ENCODE measurements at places on chromosomes 1 and 21.
A peak's percentile ranks its signal among the peaks of the same experiment; 100 is the strongest.

GRCh38 chr1:154453574-154454352 lies 48.3 kb upstream of the TDRD10 start:
- no peaks in the 10 kb centered on the region for H3K4me1 ChIP-seq
- peak; percentile 25 for DNase-seq
- H3K27me3 ChIP-seq: no peaks in the 10 kb centered on the region
- peaks cover 31% of the 10 kb centered on the region for H3K36me3 ChIP-seq

GRCh38 chr1:100053119-100053518 lies 79.6 kb downstream of the SASS6 start:
- H3K4me1 ChIP-seq: no peaks in the 10 kb centered on the region
- no peaks in the 10 kb centered on the region for H3K27me3 ChIP-seq
- no peaks in the 10 kb centered on the region for H3K36me3 ChIP-seq
- DNase-seq: no peak

DNA sequence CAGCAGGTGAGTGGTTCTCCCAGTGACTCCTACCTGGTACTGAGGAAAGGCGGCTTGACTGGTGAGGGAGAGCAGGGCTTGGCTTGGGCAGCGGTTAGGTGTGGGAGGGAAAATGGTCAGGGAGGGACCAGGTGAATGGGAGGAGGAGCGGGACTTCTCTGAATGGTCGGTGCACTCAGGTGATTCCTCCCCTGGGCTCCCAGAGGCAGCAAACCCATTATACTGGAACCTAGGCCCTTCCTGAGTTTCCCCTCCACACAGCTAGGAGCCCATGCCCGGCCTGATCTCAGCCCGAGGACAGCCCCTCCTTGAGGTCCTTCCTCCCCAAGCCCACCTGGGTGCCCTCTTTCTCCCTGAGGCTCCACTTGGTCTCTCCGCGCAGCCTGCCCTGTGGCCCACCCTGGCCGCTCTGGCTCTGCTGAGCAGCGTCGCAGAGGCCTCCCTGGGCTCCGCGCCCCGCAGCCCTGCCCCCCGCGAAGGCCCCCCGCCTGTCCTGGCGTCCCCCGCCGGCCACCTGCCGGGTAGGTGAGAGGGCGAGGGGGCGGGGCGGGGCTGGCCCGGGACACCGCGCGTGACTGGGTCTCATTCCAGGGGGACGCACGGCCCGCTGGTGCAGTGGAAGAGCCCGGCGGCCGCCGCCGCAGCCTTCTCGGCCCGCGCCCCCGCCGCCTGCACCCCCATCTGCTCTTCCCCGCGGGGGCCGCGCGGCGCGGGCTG lies 2.3 kb downstream of the ARTN start:
- peak overlapping the region; percentile 54 for H3K4me3 ChIP-seq
- peak; percentile 77 for DNase-seq
- no peaks in the 10 kb centered on the region for H3K36me3 ChIP-seq
- peaks cover 26% of the 10 kb centered on the region for H3K27me3 ChIP-seq
- H3K27ac ChIP-seq: peak overlapping the region; percentile 56

- peaks cover 4% of the 10 kb centered on the region for H3K4me1 ChIP-seq
- peaks cover 54% of the 10 kb centered on the region for H3K36me3 ChIP-seq
- H3K27ac ChIP-seq: no peak overlapping the region
- no peak for DNase-seq
Observed at GRCh38 chr1:116944613-116945012, 34.9 kb downstream of the PTGFRN start.

GRCh38 chr21:46117586-46118315 lies 19.8 kb downstream of the COL6A2 start:
- H3K4me1 ChIP-seq: no peaks in the 10 kb centered on the region
- no peak for DNase-seq
- H3K4me3 ChIP-seq: no peak overlapping the region
- H3K27me3 ChIP-seq: no peaks in the 10 kb centered on the region

- no peak for DNase-seq
- no peak overlapping the region for H3K27ac ChIP-seq
- H3K27me3 ChIP-seq: no peaks in the 10 kb centered on the region
- peaks cover 44% of the 10 kb centered on the region for H3K4me1 ChIP-seq
- no peaks in the 10 kb centered on the region for H3K36me3 ChIP-seq
Observed at GRCh38 chr1:55198044-55198443, 17.1 kb downstream of the USP24 start.

DNA sequence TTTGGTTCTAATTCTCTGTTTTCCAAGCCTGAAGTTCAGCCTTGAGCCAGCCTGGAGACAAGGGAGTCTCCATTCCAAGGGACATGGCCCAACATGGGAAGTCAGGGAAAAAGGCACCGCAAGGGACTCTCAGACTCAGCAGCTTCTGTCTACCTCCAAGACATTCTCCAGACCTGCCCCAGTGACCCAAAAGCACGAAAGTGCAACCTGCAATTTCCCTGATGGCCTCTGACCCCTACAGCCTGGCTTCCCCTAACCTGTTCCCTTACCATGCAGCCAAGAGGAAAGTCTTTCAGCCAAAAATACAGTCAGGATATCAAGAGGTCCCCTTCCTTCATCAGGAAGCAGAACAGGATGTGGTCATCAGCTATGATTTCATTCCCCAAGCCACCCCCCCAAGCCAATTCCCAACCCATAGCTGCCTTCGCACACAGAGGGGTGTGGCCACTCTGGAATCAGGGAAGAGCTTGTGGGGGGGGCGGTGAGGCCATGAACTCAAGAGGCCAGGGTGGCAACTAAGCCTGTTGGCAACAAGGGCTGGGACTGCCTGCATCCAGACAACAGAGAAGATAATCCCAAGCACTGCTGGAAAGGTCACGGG lies 59.2 kb downstream of the TIAM1 start:
- H3K4me1 ChIP-seq: peaks cover 14% of the 10 kb centered on the region
- no peaks in the 10 kb centered on the region for H3K36me3 ChIP-seq
- H3K27me3 ChIP-seq: no peaks in the 10 kb centered on the region
- no peak overlapping the region for H3K4me3 ChIP-seq
- H3K27ac ChIP-seq: no peak overlapping the region

- H3K27me3 ChIP-seq: peaks cover 76% of the 10 kb centered on the region
- DNase-seq: no peak
- no peak overlapping the region for H3K27ac ChIP-seq
- no peak overlapping the region for H3K4me3 ChIP-seq
- H3K36me3 ChIP-seq: no peaks in the 10 kb centered on the region
Observed at GRCh38 chr1:165354739-165355138, 1.8 kb downstream of the LMX1A start.

- H3K4me1 ChIP-seq: no peaks in the 10 kb centered on the region
- no peaks in the 10 kb centered on the region for H3K36me3 ChIP-seq
- H3K27ac ChIP-seq: no peak overlapping the region
- H3K27me3 ChIP-seq: peaks cover 8% of the 10 kb centered on the region
Observed at GRCh38 chr21:37896788-37897187, 19.5 kb downstream of the KCNJ6 start.

Measured in stomach (tissue), 19 donors.